NCI-H2171 (cell line): ENCODE measurements at places on chromosomes 7 and 10.

DNA sequence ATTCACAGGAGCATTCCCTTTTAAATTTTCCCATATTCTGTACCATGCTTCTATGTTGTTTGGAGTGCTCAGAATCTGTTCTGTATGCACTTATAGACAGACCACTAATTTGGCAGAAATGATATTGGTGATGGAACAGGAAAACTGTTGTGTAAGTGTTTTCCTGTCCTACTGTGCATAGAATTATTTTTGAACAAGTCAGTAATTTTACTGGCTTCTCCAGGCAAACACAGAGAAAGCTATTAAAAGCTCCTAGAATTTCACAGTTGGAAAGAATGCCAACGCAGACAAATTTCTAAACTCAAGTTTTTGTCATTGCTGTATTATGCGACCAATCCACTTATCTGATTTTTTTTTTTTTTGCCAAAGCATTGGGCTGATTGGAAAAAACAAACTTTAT, 55.7 kb downstream of the ANKMY2 start:
- no peak for DNase-seq

DNA sequence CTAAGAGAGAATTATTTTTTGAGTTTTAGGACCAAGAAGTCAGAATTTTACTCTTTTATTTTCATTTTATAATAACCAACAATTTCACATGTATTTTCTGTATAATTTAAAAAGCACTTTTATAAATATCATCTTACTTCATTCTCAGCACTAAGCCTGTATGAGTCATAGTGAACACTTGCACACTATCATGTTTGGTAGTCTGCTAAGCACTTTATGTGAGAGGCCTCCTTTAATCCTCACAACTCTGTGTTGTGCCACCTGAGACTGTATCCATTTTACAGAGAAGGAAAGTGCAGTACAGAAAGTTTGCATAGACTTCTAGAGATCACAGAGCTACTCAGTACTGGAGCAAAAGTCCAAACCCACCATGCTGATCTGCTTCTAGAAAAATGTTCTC, 939.6 kb downstream of the NRG3 start:
- no peak for DNase-seq

- DNase-seq, result no peak
Observed at GRCh38 chr10:114308531-114309363, 69.7 kb downstream of the VWA2 start.

GRCh38 chr7:47551668-47552440, 30.1 kb downstream of the TNS3 start:
- no peak for DNase-seq

GRCh38 chr7:3575753-3576531, 274.9 kb downstream of the SDK1 start:
- DNase-seq, result no peak

- no peak for DNase-seq
Observed at GRCh38 chr7:134022286-134022911, 104.7 kb upstream of the LRGUK start.

- no peak for DNase-seq
Observed at GRCh38 chr10:127434006-127434405, 115.1 kb upstream of the NPS start.

- DNase-seq, result no peak
Observed at GRCh38 chr7:50674896-50675835, 107.5 kb downstream of the GRB10 start.

DNA sequence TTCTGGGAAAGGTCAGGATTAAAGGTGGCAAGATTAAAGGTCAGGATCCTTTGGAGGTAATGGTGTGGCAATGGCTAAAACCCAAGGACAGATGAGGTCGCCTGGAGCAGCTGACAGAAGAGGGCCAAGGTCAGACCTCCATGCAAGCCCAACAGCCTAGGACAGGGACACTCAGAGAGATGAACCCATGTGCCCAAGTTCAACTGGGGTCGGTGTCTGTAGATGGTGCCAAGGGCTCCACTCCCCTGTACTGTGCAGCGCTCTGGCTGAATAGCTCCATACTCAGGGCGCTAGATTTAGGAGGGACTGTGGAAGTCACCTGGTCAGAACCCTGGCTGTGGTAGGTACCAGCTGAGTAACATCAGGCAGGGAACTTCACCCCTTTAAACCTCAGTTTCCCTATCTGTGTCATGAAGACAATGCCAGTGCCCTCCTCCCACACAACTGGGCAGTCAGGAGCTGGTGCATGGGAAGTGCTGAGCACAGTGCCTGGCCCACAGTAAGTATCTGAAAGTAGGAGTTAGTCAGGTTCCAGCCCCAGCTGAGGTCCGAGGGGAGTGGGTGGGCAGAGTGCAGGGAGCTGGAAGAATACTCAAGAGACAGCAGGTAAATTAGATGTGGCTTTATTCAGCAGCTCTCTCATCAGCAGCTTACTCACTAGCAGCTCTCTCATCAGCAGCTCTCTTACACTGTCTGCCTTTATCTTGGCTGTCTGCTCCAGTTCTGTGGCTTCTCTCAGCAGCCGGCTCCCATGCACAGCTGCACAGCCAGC, 327.1 kb downstream of the GLRX3 start:
- no peak for DNase-seq
